ENCODE measurements at places on chromosomes 3 and 15.
A peak's percentile ranks its signal among the peaks of the same experiment; 100 is the strongest.

DNA sequence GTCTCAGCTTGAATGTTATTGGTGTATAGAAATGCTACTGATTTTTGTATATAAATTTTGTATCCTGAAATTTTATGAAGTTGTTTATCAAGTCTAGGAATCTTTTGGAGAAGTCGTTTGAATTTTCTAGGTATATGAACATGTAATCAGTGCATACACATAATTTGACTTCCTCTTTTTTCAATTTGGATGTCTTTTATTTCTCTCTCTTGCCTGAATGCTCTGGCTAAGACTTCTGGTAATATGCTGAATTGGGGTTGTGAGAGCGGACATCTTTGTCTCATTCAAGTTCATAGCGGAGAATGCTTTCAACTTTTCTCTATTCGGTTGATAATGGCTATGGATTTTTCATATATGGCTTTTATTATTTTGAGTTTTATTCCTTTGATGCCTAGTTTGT lies 100.9 kb upstream of the MCTP2 start:
- DNase-seq, result no peak

DNA sequence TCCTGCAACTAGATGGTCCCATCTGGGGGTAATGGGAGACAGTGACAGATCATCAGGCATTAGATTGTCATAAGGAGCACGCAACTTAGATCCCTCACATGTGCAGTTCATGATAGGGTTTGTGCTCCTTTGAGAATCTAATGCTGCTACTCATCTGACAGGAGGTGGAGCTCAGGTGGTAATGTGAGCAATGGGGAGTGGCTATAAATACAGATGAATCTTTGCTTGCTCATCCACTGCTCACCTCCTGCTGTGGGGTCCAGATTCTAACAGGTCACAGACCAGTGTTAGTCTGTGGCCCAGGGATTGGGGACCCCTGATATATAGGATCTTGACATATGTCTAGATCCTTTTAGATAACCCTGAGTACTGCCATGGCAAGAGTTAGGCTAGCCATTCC lies 52.7 kb downstream of the RASGRF1 start:
- no peak for DNase-seq

- DNase-seq, result no peak
These were observed 46.1 kb downstream of the BTD start for GRCh38 chr3:15647611-15648167.

DNA sequence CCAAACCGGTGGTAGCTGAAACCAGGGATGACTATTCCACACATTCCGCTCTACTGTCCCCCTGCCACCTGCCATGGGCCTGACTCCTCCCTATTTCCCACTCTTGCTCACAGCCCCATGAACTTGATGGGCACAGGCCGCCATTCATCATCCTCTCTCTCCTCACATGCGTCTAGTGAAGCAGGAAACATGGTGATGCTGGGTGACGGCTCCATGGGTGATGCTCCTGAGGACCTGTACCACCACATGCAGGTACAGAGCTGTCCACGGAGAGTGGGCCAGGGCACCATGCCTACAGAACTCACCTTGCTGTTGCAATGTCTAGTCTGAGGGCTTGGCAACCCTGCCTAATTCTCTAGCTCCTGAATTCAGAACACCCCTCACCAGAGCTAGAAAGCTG lies 23.3 kb upstream of the MANF start:
- DNase-seq, result no peak

DNA sequence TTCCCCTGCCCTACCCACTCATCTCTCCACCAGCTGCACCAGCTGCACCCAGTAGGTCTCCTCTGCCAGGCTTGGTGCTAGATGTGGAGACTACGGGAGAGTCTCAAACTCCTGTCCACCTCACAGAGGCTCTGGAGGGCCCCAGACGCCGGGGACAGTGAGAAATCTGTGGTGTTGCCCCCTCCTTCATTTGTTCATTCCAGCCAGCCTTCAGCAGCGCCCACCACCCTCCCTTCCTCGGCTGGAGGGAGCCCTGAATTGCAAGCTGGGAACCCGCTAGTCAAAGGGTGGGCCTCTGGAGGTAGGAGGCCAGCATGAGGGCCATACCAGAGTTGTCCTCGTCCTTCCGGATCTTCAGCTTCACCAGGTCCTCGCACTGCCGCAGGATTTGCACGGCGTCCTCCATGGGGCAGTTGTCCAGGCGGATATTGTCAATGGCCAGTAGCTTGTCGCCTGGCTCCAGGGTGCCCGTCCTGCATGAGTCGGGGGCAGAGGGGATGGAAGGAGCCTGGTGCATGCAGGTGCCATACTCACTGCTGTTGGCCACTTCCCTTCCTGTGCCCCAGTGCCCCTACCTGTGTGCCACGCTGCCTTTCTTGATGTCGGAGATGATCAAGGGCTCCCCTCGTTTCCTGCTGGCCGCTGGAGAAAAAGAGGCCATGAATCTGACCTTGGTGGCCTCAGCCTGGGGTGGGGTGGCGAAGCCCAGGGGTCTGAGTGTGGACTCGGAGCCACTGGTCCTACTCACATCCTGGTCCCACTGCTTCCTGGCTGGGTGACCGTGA lies 29.1 kb downstream of the GRIP2 start:
- DNase-seq, result no peak

- no peak for DNase-seq
These were observed 227.7 kb downstream of the ADAMTS17 start for GRCh38 chr15:100114100-100114499.

- no peak for DNase-seq
These were observed 798 bp downstream of the GCHFR start for GRCh38 chr15:40764629-40765103.

GRCh38 chr3:140529096-140529495 lies 148.8 kb upstream of the TRIM42 start:
- DNase-seq, result no peak

- no peak for DNase-seq
These were observed 59.8 kb downstream of the LRRC3B start for GRCh38 chr3:26682406-26682805.

GRCh38 chr3:76509179-76509830 lies 530.6 kb upstream of the ROBO2 start:
- DNase-seq, result no peak

DNA sequence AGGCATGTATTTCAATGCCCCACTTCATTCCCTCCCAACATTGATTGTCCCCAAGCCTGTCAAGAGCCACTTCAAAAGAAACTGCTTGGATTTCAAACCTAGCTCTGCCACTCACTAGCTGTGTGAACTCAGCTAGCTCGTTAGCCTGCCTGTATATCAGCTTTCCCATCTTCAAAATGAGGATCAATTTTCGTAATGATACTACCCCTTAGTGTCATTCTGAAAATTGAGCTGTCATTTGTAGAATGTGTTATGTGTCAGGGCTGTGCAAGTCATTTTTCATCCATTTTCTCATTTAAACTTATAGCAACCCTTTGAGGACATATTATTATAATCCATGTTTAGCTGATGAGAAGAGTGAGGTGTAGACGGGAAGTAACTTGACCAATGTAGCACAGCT lies 88.6 kb downstream of the TRIM42 start:
- DNase-seq, result no peak

- DNase-seq, result peak; percentile 17
These were observed 72.9 kb downstream of the RPL39L start for GRCh38 chr3:187066228-187066995.

- no peak for DNase-seq
These were observed 25.2 kb upstream of the CNTN3 start for GRCh38 chr3:74639681-74640080.

- DNase-seq, result no peak
These were observed 34.4 kb downstream of the PRKCI start for GRCh38 chr3:170256597-170256996.

- DNase-seq, result no peak
These were observed 10.8 kb upstream of the FANCD2 start for GRCh38 chr3:10015461-10015904.

- DNase-seq, result no peak
These were observed 9.1 kb upstream of the RASGRF1 start for GRCh38 chr15:79099692-79100091.

- no peak for DNase-seq
These were observed 23.5 kb downstream of the KIF9 start for GRCh38 chr3:47259114-47259513.

GRCh38 chr15:58484791-58485600 lies 53.2 kb downstream of the LIPC start:
- DNase-seq, result no peak

GRCh38 chr3:186411994-186412393 lies 50.0 kb upstream of the DGKG start:
- DNase-seq, result no peak

- DNase-seq, result no peak
These were observed 221.6 kb downstream of the MEIS2 start for GRCh38 chr15:36878684-36879262.

- DNase-seq, result no peak
These were observed 4.9 kb downstream of the ACAD11 start for GRCh38 chr3:132654721-132655120.

GRCh38 chr3:108008931-108009639 lies 81.7 kb downstream of the CD47 start:
- no peak for DNase-seq

GRCh38 chr3:44992555-44993470 lies 16.8 kb downstream of the EXOSC7 start:
- no peak for DNase-seq

GRCh38 chr3:53337167-53337940 lies 10.0 kb downstream of the DCP1A start:
- no peak for DNase-seq

GRCh38 chr3:152349392-152349791 lies 80.7 kb downstream of the MBNL1 start:
- DNase-seq, result no peak

GRCh38 chr15:44780608-44781007 lies 44.3 kb downstream of the TRIM69 start:
- no peak for DNase-seq

GRCh38 chr15:48380198-48380597 lies 49.0 kb downstream of the DUT start:
- no peak for DNase-seq

DNA sequence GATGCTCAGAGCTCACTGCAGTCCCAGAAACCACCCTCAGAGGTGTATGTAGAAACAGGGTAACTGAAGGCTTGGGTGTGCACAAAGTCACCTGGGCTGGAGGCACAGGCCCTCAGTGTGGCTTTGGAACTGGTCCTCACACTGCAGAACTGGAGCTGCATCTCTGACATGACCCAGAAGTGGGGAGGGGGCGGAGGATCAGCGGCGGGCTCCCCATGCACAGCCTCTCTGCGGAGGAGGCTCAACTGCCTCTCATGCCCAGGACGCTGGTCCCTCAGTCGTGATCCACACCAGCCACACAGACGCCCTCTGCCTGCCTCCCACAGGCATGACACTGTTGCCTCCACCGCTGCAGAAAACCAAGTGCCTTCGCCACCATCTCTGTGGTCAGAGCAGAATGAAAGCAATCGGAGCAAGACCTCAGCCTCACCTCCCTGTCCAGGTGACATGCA lies 73.7 kb downstream of the TM2D3 start:
- no peak for DNase-seq

DNA sequence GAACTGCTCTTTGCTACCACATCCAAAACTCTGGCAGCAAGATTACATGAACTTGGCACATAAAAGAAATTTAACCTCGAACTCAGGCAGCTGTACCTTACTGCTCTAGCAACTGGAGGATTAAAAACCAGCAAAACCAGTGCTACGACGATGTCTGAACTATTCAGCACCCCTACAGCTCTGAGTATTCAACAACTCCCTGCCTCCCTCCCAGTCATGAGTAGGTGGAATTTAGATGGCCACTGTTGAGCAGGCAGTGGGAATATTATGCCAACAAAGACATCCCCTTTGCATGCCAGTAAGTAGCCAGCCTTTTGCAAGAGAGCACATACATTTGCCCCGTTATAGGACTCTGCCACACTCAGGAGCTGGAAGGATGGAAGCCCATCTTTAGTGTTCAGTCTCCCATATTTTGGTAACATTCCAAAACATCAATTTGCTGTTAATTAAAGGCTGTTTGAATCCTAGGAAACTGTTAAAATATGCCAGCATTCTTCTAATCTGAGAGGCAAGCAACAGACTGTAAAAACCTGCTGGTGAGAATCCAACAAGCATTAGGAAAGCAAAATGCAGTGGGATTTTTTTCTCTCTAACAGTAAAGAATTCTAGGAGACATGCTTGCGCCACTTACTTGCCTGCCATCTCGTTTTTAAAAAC lies 85.4 kb downstream of the ZNF385D start:
- DNase-seq, result no peak

DNA sequence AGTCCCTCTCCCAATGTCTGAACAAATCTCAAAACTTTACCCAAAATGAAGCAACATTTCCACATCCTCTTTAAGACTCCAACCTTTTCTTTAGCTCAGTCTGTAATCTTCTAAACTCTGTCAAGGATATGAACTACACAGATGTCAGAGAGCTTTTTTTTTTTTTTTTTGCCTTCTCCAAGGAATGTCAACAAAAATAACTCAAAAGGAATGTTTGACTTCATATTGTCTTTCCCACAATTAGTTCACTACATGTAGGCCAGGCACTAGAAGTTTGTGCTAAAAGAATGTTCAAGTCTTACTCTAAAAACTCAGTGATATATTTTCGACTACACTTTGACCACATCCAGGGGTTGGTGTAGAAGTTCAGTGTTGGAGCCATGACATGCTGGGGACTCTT lies 37.1 kb downstream of the ADAMTS9 start:
- no peak for DNase-seq

GRCh38 chr3:195240171-195240701 lies 30.7 kb downstream of the XXYLT1 start:
- DNase-seq, result no peak

DNA sequence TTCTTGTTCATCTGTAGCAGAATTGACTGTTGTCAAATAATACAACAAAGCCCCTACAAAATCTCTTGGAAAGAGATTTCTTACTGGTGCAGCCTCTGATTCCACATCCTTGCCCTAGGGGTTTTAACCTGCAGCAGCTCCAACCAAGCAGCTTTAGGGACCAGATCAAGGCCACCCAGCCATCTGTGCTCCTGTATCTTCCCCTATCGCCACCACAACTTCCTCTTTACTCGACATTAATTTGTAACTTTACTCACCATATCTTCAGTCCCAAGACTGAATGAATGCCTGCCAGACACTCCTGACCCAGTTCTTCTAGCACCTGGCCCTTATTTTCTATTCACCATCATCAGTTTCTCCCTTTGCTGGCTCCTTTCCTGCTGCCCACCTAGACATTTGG lies 156.6 kb upstream of the IL12A start:
- DNase-seq, result no peak

DNA sequence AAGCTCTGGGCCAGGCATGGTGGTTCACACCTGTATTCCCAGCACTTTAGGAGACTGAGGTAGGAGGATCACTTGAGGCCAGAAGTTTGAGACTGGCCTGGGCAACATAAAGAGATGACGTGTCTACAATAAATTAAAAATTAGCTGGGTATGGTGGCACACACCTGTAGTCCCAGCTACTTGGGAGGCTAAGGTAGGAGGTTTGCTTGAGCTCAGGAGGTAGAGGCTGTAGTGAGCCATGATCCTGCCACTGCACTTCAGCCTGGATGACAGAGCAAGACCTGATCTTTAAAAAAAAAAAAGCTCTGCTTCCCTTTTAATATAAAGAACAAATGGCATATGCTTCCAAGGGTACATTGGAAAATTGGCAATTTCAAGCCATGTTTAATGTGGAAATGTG lies 46.7 kb downstream of the FNDC3B start:
- DNase-seq, result no peak

GRCh38 chr15:75738647-75739325 lies 26.1 kb upstream of the CSPG4 start:
- DNase-seq, result peak; percentile 81
